Stimulated activated CD4-positive, alpha-beta T cell treated with anti-CD3 and anti-CD28 coated beads, Interleukin-4, amount 100 ng/mL, for 4 hours (primary cell): ENCODE measurements at places on chromosomes 11 and 22.
A peak's percentile ranks its signal among the peaks of the same experiment; 100 is the strongest.

DNA sequence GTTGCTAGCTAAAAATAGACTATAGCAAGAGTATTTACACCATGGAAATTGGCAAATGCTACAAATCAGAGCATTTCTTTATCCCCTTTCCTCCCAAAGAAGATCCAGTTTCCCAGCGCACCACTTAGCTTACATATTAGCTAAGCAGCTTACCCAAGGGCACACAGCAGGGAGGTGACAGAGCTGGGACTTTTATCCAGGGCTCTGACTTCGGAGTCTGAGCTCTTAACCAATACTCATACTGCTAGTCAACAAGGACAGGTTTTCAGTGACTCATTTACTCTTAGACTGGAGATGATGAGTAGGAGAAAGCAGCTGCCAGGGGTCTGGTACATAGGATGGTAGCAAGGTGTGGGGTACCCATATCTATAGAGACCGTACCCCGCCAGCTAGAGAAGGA, 38.4 kb downstream of the NAV2 start:
- no peak for DNase-seq

- no peak for DNase-seq
Measured at GRCh38 chr11:97934572-97935208, 1086.1 kb upstream of the CNTN5 start.

DNA sequence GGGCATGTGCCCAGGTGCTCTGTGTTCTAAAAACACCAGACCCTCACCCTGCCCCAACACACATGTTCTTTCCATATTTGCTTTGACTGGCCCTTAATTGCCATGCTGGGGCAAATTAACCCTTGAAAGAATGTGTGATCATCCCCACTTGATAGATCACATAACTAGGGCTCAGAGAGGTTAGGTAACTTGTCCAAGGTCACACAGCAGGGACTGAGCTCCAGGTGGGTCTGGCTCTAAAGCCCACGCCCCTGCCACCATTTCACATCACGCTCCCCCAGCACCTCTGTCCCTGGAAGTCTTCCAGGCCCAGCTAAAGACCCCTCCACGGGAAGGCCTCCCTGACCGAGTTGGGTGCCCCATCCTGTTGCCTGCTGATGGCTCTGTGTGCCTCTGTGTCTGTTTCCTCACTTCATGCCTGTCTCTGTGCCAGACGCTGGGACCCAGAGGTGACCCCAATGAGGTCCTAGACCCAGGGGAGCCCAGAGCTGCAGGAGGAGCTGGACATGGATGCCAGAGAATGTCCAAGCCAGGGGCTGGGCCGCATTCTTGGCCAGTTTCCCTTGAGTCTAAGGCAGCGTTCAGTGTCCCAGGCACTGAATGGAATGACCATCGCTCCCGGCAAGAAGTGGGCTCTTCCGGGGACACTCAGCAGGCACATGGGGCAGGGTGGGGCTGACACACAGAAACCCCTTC, 79.7 kb downstream of the MYO7A start:
- no peak for DNase-seq

GRCh38 chr22:28346308-28346707, 333.3 kb downstream of the TTC28 start:
- DNase-seq, result no peak

GRCh38 chr11:68036717-68037239, 2.0 kb upstream of the TCIRG1 start:
- no peak for DNase-seq

DNA sequence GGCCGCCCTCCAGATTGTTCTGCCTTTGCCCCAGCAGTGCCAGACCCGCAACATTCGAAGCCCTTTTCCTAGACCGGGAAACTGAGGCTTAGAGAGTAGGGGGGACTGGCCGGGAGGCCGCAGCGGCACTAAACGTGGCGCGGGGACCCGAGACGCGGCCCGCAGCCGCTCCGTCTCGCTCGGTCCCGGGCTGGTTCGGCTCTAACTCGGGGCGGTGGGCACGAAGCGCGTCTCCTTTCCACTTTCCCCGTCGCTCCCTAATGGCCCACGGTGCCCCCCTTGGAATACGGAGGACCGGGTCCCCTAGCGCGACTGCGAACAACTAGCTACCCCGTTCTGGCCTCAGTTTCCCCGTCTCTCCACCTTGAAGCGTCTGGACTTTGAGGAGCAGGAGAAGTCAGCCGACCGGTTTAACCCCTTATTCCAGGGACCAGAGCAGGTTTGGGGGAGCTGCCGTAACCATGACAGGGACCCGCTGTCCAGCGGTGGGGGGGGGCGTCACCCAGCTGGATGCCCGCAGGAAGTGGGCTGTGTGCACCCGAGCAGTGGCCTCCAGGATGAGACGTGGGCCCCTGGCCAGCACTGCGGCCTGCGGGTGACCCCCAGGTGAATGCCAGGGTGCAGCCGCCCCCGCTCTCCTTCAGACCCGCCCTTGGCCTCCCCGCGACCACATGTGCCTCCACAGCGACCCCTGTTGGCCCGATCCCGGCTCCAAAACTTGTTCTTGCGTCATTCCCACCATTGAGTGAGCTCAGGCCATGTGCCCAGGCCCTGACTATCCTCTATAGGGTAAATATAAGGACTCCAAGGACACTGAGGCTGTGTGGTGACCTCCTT, 1.1 kb downstream of the CDC42EP1 start:
- peak; percentile 69 for DNase-seq

- DNase-seq, result no peak
Measured at GRCh38 chr11:117731722-117732290, 65.2 kb downstream of the DSCAML1 start.
